ENCODE measurements at places on chromosomes 6 and 20. TPM values are rescaled to one million over a fixed set of nuclear protein-coding genes. Genes with fewer than 3 reads are reported as not detected.

FAXC gene
- total RNA-seq: 3.6 TPM

NKX2-4 gene
- total RNA-seq: not detected

CTAGE9 gene
- not detected for total RNA-seq

FAM162B gene
- not detected for total RNA-seq

KCNB1 gene
- total RNA-seq: not detected

SNAP91 gene
- total RNA-seq: 0.72 TPM

CLPSL1 gene
- total RNA-seq: not detected

TNFRSF21 gene
- total RNA-seq: 40.6 TPM

WTAP gene
- 75.6 TPM for total RNA-seq

NKAIN2 gene
- not detected for total RNA-seq

ADGB gene
- total RNA-seq: not detected

TBC1D22B gene
- total RNA-seq: 12.7 TPM

Data from endothelial cell of umbilical vein (primary cell).